ENCODE measurements at places on chromosomes 5 and 9.

GRCh38 chr9:85569988-85570387, 171.8 kb downstream of the AGTPBP1 start:
- DNase-seq: no peak

DNA sequence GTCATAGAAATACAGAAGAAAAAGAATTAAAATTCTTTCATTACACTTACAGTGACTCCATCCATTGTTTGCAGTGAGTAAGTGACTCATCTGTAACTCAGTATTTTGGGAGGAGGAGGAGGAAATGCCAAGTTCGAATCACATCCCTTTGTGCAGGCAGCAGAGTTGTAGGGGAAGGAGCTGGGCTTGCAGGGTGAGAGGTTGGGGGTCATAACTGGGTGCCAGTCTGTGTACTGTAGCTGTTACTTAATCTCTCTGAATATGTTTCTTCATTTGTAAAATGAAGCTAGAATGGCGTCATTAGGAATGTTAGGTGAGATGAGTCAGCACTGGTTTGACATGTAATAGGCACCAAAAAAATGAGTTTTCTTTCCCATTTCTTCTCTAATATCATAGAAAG, 235.7 kb upstream of the ADAMTSL1 start:
- no peak for DNase-seq

GRCh38 chr5:68240202-68240601, 24.6 kb downstream of the PIK3R1 start:
- DNase-seq: no peak

DNA sequence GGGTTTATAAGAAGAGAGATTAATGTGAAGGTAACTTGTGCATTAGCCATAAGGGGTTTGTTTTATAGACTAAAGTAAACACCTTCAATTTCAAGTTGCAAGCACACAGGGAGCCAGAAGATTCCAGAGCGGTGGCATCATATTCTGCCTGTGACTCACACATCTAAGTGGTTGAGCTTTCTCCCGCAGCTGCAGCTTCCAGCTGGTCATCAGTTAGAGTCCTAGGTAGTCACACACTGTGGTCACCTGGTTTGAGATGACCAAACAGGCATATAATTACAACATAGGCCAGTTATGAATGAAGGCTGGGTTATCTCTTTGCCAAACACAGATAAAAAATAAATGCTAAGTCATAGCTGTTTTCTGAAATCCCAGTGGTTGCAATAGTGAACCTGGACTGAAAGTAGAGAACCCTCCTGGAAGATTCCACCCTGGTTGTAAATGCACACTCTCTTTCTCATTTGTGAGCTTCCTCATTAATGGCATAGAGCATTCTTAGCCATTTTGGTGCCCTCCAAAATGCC, 171.3 kb downstream of the GDNF start:
- no peak for DNase-seq

GRCh38 chr5:149730620-149731331, 666 bp downstream of the PPARGC1B start:
- peak; percentile 66 for DNase-seq

DNA sequence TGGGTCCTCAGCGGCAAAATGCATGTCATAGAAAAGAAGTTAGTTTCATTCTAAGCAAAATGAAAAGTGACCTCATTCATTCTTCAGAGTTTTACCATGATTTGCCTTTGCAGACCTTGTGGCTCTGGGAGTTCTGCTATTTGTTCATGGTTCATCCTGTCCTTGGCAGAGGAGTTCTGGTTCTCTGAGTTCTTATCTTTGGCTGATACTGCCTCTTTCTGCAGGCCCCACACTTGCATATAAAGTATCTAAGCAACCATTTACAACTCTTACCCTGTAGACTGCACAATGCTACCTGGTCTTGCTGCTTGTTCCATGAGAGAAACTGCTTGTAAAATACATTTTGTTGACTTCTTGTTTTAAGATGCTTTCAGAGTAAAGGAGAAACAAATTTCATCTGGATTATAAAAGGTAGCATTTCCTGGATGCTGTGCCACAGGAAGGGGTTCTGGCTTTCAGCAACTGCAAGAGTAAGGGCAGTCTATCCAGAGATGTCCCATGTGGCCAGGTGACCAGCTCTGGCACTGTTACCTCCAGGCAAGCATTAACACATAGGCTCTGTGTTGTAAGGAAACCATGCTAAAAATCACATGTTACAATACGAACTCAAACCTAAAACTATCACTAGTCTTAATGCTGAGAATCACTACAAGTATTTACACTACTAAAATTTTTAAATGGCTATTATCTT, 513.2 kb downstream of the SPOCK1 start:
- no peak for DNase-seq

DNA sequence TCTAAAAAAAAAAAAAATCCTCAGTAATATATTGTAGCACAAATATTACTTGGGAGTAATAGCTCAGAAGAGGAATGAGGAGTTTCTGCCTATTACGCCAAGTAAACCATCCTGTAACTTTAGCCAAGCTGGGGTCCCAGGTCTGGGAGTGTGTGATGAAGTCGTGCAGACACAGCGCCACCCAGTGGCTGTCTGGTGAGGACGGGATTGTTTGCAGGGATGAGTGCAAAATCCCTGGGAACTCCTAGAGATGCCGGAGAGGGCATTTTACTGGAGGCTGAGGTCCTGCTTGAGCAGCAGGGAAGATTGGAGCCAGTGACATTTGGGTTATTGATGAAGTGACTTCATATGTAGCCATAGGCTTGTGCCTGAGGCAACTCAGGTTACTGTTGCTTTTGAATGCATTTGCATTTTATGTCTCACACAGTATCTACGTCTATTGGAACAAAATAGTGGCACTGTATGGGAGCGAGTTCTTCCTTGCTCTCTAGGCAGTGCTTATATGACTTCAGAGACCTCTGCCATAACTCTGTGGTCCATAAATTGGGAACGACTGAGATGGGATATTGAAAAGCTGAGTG, 72.8 kb downstream of the PSAT1 start:
- DNase-seq: peak; percentile 78

Data from stimulated activated CD8-positive, alpha-beta memory T cell treated with anti-CD3 and anti-CD28 coated beads, Interleukin-4, amount 100 ng/mL, for 48 hours (primary cell).